T-helper 17 cell (primary cell): ENCODE measurements at places on chromosomes 13 and 19.
A peak's percentile ranks its signal among the peaks of the same experiment; 100 is the strongest.

DNA sequence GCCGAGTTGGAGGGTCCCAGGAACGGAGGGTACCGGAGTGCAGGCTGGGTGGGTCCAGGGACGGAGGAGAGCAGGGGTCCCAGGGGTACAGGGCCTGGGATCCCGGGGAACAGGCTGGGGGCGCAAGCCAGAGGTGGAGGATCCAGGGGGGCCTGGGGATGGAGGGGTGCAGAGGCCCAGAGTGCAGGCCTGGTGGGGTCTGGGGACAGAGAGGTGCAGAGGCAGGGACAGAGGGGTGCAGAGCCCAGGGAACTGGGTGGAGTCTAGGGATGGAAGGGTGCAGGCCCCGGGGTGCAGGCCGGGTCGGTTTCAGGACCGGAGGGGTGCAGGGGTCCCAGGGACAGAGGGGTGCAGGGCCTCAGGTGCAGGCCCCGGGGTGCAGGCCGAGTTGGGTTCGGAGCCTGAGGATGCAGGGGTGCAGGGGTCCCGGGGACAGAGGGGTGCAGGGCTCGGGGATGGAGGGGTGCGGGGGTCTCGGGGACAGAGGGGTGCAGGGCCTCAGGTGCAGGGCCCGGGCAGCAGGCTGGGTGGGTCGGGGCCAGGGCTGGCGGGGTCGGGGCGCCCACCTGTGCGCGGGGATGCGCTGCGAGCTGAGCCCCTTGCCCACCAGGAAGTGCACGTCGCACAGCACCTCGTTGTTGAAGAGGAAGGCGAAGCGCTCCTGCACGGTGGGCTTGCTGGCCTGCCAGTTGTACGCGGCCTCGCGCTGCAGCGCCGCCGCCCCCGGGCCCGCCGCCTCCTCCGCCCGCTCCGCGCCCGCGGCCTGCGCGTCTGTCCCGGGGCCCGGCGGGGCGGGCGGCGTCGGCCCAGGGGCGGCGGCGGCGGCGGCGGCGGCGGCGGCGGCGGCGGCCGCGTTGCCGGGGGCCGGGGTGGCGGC lies 545 bp downstream of the BTBD2 start:
- DNase-seq = peak; percentile 47

- no peak for DNase-seq
Observed at GRCh38 chr13:25266706-25267105, 20.6 kb downstream of the MTMR6 start.

DNA sequence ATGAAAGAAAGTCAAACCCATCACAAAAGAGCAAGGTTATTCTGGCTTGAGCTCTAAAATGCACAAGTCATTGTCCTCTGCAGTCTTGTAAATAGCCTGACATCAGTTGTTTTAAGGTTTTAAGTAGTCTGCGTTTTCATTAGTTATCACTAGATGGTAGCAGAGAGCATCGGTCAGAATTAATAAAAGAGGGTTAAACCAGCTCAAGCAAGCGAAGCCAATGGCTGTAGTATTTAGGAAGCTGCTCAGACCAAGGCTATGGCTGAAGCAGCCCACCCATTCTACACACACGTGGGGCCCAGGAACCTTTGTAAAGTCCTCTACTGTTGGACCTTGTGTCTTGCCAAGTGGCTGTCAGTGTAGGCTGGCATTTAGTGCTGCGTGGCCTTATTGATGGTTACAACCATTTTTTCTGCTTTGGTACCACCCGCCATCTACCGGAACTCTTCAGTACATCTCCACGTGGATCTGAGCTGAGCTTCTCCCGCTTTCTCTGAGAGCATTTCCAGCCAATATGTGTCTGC lies 13.3 kb upstream of the ZNF57 start:
- no peak for DNase-seq

DNA sequence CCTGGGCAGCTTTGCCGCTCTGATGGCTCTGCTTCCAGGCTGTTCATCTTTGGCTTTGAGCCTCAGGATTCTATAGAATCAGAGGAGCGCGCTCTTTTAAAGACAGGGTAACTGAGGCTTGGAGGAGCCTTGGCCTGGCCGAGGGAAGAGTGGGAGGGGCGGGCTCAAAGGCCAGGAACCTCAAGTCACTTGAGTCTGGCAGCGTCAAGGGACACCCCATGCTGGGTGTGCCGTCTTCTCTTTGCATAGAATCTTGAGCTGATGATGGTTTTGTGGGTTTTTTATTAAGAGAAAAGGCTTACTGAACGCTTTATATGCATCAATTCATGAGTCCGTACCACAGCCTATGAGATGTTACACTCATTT lies 1.1 kb downstream of the PGLS start:
- DNase-seq = no peak

DNA sequence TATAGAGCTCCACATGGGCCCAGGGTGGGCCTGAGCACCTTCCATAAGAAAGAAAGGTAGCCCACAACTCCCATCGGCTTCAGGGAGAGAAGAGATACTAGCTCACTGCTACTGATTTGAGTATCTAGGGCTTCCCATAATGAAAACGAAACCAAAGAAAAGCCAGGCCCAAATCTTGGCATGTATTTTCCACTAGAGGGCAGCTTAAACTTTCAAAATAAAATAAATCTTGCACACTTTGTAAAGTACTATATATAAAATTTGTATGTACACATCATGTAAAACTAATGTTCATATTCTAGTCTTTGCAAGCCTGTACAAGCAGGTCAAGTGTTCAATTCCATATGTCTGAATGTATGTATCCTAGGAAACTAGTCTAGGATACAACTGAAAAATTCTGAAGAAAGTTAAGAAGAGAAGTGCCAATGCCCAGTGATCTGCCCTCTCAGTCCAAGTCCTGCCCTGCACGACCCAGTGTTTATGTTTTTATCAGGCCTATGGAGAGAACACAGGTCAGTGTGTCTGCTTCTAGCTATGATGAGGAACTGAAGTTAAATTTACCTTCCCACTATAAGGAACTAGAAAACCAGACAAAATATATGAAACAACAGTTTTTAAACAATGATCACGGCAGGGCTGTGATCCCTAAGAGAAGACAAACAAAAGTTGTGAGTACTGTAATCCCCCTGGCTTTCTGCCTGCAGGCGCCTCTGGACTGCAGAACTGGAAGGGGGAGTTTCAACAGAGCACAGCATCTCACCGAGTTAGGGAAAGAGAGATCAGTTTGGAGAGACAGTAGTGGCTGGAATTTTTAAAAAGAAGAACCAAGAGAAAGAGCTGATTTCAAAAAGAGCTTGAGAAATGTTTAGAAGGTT lies 475.7 kb downstream of the UQCRFS1 start:
- no peak for DNase-seq

DNA sequence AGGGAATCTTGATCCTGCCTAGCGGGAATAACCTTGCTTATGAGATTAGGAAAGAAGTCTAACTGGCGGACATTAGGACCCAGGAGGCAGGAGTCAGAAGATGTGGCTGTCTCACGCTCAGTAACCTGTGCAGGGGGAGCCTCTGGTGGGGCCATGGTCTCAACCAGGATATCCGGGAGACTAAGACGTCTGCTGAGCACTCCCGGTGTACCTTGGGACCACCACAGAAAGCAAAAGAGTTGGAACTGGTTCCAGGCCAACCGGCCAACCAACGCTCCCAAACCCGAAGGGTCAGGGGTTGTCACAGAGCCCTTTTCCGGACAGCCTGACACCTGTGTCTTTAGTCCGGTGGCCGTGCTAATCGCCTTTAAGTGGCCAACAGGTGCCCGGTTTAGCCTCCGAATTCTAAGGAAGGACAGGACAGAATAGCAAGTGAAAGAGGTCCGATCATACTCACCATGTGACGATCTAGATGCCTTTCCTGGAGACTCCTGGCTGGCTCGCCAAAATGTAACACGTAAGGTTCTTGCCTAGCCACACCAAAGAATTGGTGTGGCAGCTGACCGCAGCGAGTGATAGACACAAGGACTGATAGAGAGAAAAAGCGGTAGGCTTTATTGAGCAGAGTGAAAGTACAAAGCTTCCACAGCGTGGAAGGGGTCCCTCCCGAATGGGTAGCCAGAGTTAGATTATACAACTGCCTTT lies 103.9 kb upstream of the DIAPH3 start:
- DNase-seq = no peak

DNA sequence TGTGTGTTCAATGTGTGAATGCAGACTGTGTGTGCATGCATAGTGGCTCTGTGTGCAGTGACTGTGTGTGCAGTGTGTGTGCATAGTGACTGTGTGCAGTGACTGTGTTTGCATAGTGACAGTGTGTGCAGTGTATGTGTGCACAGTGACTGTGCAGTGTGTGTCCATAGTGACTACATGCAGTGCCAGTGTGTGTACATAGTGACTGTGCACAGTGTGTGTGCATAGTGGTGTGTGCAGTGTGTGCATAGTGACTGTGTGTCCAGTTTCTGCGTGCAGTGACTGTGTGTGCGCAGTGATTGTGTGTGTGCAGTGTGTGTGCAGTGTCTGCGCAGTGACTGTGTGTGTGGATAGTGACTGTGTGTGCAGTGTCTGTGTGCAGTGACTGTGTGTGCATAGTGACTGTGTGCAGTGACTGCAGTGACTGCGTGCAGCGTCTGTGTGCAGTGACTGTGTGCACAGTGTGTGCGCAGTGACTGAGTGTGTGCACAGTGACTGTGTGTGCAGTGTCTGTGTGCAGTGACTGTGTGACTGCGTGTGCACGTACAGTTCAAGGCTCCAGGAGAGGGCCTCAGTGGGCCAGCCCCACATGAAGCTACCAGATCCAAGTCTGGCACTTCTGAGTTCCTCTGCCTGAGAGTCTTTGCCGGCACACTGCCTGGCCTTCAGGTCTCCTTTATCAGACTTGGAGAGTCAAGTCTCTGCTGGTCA lies 90.3 kb downstream of the IER2 start:
- DNase-seq = no peak

GRCh38 chr13:34931572-34931971 lies 10.5 kb upstream of the NBEA start:
- no peak for DNase-seq

DNA sequence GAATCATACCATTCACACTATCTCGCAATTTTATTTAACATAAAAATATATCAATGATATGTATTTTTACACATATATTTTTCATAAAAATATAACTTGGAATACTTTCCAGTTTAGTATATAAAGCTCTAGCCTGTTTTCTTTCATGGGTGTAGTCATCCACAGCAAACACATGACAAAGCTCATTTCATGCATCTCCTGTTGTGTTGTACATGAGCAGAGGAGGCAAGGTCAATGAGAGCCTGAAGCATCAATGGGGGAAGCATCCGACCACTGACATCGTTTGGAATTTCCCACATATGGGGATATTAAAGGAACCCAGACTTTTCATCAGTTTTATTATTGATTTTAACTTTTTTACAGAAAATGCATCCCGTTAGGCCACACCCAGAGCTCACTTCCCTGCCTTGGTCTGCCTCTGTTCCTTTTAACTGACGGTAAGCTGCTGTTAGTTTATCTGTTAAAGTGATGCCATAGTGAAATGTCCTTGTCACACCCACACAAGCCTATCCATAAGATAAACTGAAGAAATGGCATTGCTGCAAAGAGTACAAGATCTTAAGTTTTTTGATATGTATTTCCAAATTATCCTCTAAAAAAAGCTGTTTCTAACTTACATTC lies 44.0 kb downstream of the MIPEP start:
- no peak for DNase-seq

- peak; percentile 54 for DNase-seq
Observed at GRCh38 chr13:74134777-74135325, 647 bp upstream of the KLF12 start.

- DNase-seq = no peak
Observed at GRCh38 chr19:33377586-33378475, 4.3 kb downstream of the CEBPG start.

DNA sequence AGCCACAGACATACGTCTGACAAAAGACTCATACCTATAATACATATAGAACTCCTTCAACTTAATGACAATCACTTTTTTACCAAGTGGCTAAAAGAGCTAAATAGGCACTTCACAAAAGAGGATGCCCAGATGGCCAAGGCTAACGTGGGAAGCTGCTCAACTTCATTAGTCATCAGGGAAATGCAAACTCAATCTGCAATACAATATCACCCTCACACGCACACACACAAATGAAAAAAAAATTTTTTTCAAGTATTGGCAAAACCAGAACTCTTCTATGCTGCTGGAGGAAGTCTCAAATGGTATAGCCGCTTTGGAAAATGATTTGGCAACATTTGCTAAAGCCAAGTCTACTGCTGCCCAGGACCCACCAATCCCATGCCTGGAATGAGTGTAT lies 14.6 kb upstream of the DNMT1 start:
- no peak for DNase-seq

DNA sequence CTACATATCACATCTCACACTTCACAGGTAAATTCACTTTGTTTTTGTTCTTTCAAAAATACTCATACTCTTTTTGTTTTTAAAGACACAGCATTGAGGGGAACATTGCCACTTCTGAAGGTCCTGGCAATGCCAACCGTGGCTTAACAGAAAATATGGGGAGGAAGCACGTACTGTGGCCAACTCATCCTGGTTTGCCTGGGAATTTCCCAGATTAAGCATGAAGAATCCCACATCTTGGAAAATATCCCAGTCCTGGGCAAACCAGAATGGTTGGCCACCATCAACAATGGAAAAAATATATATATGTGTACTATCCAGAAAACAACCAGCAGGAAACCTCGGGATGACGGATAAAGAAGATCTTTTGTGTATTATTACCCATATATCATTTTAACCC lies 1032.2 kb upstream of the SLC10A2 start:
- DNase-seq = no peak

- DNase-seq = no peak
Observed at GRCh38 chr13:79571147-79571546, 90.2 kb downstream of the NDFIP2 start.

GRCh38 chr13:36258831-36259230 lies 38.8 kb downstream of the CCDC169 start:
- DNase-seq = no peak

DNA sequence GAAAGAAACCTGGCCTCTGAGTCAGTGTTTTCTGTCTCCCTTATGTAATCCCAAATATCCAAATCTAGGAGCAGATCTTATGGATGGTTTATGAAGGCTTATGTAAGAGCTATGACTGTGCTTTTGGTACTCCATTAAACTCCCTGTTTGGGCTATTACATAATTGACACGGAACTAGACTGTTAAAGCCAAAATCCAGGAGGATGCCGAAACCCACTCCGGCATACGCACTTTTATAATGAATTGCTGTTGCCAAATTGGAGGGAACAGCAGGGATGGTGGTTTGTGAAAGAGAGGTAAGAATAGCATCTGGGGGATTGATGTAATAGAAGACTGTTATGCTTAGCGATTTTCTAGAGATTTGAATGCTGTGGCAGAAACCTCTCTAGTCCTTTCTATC lies 2.0 kb downstream of the MTUS2 start:
- DNase-seq = no peak

DNA sequence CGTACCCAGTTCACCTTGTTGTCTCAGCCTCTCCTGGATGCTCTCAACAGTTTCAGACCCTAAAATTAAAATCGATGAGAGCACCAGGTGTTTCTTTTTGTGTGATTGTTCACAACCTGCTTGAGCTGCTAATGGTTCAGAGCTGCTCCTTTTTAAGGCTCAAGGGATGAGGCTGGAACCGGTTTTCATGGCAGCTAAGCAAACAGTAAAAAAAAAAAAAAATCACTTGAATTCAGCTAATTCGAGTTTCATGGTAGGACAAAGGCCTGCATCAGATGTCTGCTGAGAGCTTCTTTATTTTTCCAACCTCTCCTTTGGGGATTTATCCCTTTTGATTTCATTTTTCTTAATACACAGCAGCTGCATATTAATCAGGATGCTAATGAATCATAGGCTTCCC lies 6.5 kb downstream of the SYCE2 start:
- DNase-seq = no peak
